ENCODE measurements at places on chromosomes 13 and 19.

GRCh38 chr19:10010247-10010691, at the start of gene COL5A3:
Gene COL5A3 (minus strand): TSS chr19:10010504. CDS start chr19:10010385, 119 bp downstream.
- H3K4me1 ChIP-seq, result peaks cover 34% of the 10 kb centered on the region
- H3K27me3 ChIP-seq, result peaks cover 75% of the 10 kb centered on the region
- DNase-seq, result peak; percentile 48
- peak within 1 kb of the TSS; percentile 5 for H3K27ac ChIP-seq
- no peaks in the 10 kb centered on the region for H3K36me3 ChIP-seq

- H3K36me3 ChIP-seq, result no peaks in the 10 kb centered on the region
- H3K4me3 ChIP-seq, result no peak within 1 kb of the TSS
- no peak for DNase-seq
- no peak within 1 kb of the TSS for H3K27ac ChIP-seq
- peaks cover 97% of the 10 kb centered on the region for H3K27me3 ChIP-seq
- peaks cover 7% of the 10 kb centered on the region for H3K4me1 ChIP-seq
Measured at GRCh38 chr19:3029065-3029923, at the start of gene TLE2. Gene TLE2 (minus strand): TSS chr19:3029280. CDS start chr19:3028904, 376 bp downstream.

- H3K36me3 ChIP-seq, result no peaks in the 10 kb centered on the region
- no peak overlapping the region for H3K4me3 ChIP-seq
- H3K27ac ChIP-seq, result no peak overlapping the region
- no peak for DNase-seq
Measured at GRCh38 chr19:6803036-6803404, 30.5 kb downstream of the VAV1 start.

GRCh38 chr19:10565028-10565566, 713 bp downstream of the KRI1 start:
- peaks cover 18% of the 10 kb centered on the region for H3K27me3 ChIP-seq
- H3K36me3 ChIP-seq, result peaks cover 14% of the 10 kb centered on the region
- H3K4me3 ChIP-seq, result peak overlapping the region; percentile 94
- H3K27ac ChIP-seq, result peak overlapping the region; percentile 78
- peaks cover 46% of the 10 kb centered on the region for H3K4me1 ChIP-seq

- no peak overlapping the region for H3K4me3 ChIP-seq
- DNase-seq, result no peak
- H3K36me3 ChIP-seq, result no peaks in the 10 kb centered on the region
- H3K4me1 ChIP-seq, result no peaks in the 10 kb centered on the region
- peaks cover 26% of the 10 kb centered on the region for H3K27me3 ChIP-seq
Measured at GRCh38 chr19:40150170-40150569, 41.1 kb upstream of the MAP3K10 start.

DNA sequence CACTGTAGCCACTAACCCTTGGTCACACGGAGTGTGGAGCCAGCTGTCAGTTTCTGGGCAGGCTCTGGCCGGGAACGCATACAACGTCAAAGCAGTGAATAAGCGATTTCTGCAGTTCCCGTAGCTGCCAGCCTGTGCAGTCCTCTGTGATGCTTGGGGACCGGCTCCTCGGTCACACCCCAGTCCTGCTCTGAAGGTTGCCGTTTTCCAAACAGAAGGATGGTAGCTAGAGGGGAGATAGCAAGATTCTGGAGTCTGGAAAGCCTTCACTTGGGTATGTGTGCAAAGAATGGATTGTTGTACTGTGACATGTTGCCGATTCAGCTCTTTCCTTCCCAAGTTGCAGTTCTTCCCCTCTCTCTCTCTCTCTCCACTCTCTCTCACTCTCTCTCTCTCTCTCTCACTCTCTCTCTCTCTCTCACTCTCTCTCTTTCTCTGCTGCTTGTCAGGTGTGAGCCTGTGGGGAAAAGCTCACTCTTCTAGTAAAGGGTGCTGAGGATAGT, 38.7 kb upstream of the C1QTNF9 start:
- peaks cover 35% of the 10 kb centered on the region for H3K4me1 ChIP-seq
- H3K36me3 ChIP-seq, result no peaks in the 10 kb centered on the region
- H3K4me3 ChIP-seq, result peak overlapping the region; percentile 26
- DNase-seq, result no peak

DNA sequence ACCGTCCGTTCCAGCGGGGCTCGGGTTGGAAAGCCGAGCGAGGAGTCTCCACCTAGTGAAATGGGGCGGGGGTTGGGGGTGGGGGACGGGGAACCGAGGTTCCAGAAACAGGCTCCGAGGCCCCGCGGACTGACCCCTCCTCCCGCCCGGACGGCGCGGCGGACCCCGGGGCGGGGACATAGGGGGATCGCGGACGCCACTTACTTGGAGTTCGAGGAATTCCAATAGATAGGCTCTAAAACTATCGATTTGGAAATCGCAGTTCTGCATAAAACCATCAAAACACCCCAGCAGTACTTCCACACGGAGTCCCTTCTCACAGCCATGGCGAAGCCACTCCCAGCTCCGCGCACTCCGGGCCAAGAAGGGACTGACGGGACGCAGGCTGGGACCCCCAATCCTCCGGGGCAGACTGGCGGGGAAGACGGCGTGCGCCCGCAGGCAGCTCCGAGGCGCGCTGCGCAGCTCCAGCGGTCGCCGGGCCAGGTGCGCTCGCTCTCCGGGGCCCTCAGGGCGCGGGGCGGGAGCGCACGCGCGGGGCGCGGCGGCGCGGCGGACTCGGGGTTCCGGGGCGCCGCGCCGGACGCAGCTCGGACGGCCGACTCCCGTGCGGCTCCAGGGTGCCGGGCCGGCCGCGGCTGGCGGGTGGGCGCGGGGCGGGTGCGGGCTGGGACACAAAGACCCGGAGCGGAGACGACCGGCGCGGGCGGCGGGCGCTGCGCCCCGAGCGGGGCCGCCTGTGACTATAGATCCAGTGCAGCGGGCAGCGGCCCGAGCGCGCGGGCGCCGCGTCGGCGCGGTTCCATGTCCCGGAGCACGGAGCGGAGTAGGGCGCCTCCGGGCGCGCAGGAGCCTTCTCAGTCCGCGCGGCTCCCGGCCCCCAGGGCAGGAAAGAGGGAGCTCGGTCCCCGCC, 567 bp downstream of the EFNB2 start:
- H3K27me3 ChIP-seq, result no peaks in the 10 kb centered on the region
- H3K4me1 ChIP-seq, result peaks cover 43% of the 10 kb centered on the region
- DNase-seq, result peak; percentile 53
- peak overlapping the region; percentile 96 for H3K27ac ChIP-seq
- H3K4me3 ChIP-seq, result peak overlapping the region; percentile 94

- no peak overlapping the region for H3K27ac ChIP-seq
- peaks cover 29% of the 10 kb centered on the region for H3K4me1 ChIP-seq
- no peak for DNase-seq
- H3K27me3 ChIP-seq, result no peaks in the 10 kb centered on the region
- no peaks in the 10 kb centered on the region for H3K36me3 ChIP-seq
Measured at GRCh38 chr19:1239420-1239795, 1.6 kb upstream of the CBARP start.

- no peak overlapping the region for H3K4me3 ChIP-seq
- H3K27ac ChIP-seq, result no peak overlapping the region
- H3K4me1 ChIP-seq, result peaks cover 1% of the 10 kb centered on the region
- no peaks in the 10 kb centered on the region for H3K36me3 ChIP-seq
- DNase-seq, result no peak
- peaks cover 4% of the 10 kb centered on the region for H3K27me3 ChIP-seq
Measured at GRCh38 chr13:40079721-40080120, 424.3 kb downstream of the COG6 start.

DNA sequence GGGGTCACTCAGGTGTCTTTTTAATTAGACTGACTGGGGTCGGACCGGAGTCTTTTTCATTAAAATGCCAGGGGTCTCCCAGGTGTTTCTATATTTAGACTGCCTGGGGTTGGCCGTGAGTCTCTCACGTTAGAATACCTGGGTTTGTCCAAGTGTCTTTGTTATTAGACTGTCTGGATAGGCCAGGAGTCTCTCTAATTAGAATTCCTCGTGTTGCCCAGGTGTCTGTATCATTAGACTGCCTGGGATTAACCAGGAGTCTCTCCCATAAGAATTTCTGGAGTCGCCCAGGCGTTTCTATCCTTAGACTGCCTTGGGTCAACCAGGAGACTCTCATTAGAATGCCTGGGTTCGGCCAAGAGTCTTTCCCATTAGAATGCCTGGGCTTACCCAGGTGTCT, 1445.7 kb downstream of the UQCRFS1 start:
- H3K27me3 ChIP-seq, result peaks cover 8% of the 10 kb centered on the region
- DNase-seq, result no peak
- H3K36me3 ChIP-seq, result peaks cover 94% of the 10 kb centered on the region
- no peaks in the 10 kb centered on the region for H3K4me1 ChIP-seq
- H3K27ac ChIP-seq, result no peak overlapping the region

DNA sequence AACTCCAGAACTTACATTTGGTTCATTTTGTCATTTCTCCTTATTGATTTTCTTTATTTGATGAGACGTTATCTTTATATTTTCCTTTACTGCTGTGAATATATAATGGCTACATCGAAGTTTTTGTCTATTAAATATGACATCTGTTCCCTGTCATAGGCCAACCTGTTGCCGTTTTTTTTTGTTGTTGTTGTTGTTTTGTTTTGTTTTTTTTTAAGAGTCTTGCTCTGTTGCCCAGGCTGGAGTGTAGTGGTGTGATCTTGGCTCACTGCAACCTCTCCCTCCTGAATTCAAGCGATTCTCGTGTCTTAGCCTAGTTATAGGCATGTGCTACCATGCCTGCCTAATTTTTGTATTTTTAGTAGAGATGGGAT, 29.4 kb downstream of the ZNF780B start:
- H3K4me1 ChIP-seq, result no peaks in the 10 kb centered on the region
- no peak overlapping the region for H3K4me3 ChIP-seq
- DNase-seq, result no peak
- H3K27ac ChIP-seq, result no peak overlapping the region
- H3K27me3 ChIP-seq, result peaks cover 10% of the 10 kb centered on the region
- H3K36me3 ChIP-seq, result peaks cover 73% of the 10 kb centered on the region

DNA sequence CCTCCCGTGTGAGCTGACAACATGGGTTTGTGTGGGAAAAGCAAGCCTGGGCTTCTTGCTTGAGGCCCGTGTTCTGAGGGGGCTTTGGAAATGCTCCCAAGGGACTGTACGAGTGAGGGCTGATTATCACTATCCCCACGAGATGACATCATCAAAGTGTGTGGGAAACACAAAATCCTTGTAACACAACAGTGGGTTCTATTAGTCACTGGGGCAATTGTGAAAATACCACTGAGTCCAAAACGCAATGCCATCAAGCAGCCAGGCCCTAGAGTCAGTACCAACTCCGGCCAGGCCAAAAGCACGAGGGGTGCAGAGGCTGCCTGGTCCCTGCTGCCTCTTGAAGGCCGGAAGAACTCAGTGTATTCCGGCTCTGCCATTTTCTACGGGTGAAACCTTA, 29.6 kb downstream of the CAPS start:
- H3K27me3 ChIP-seq, result no peaks in the 10 kb centered on the region
- peaks cover 89% of the 10 kb centered on the region for H3K4me1 ChIP-seq
- no peak overlapping the region for H3K4me3 ChIP-seq
- H3K27ac ChIP-seq, result peak overlapping the region; percentile 87

- peaks cover 8% of the 10 kb centered on the region for H3K36me3 ChIP-seq
- peak overlapping the region; percentile 76 for H3K27ac ChIP-seq
- H3K4me3 ChIP-seq, result peak overlapping the region; percentile 85
- peaks cover 52% of the 10 kb centered on the region for H3K4me1 ChIP-seq
Measured at GRCh38 chr19:49809160-49809940, 3.7 kb downstream of the FUZ start.

GRCh38 chr19:55486971-55487923, 989 bp upstream of the SSC5D start:
- H3K27me3 ChIP-seq, result peaks cover 7% of the 10 kb centered on the region
- DNase-seq, result peak; percentile 68
- H3K4me3 ChIP-seq, result peak overlapping the region; percentile 70
- no peaks in the 10 kb centered on the region for H3K36me3 ChIP-seq

- H3K4me1 ChIP-seq, result peaks cover 53% of the 10 kb centered on the region
- peak overlapping the region; percentile 88 for H3K27ac ChIP-seq
- no peak overlapping the region for H3K4me3 ChIP-seq
- H3K36me3 ChIP-seq, result peaks cover 4% of the 10 kb centered on the region
- peaks cover 9% of the 10 kb centered on the region for H3K27me3 ChIP-seq
Measured at GRCh38 chr13:30159446-30159839, 147.9 kb downstream of the KATNAL1 start.

DNA sequence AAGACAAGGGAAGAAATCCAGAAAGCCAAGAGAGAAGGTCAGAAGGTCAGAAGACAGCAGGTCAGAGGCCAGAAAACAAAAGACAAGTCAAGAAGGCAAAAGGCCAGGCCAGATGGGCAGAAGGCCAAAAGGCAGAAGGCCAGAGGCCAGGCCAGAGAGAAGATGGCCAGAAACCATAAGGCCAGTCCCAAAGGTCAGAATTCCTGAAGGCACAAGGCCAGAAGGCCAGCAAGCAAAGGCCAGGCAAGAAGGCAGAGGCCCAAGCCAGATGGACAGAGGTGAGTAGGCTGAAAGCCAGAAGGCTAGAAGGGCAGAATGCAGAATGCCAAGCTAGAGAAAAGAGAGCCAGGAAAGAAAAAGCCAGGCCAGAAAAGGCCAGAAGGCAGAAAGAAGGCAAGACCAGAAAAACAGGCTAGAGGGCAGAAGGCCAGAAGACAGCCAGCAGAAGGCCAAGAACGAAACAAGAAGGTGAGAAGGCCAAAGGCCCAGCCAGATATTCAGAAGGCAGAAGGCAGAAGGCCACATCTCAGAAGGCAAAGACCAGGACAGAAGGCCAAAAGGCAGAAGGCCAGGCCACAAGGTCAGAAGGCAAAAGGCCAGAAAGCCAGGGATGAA, 186.3 kb downstream of the TUBA3C start:
- H3K36me3 ChIP-seq, result peaks cover 22% of the 10 kb centered on the region
- no peak overlapping the region for H3K4me3 ChIP-seq
- no peak overlapping the region for H3K27ac ChIP-seq
- no peaks in the 10 kb centered on the region for H3K27me3 ChIP-seq
- no peaks in the 10 kb centered on the region for H3K4me1 ChIP-seq
- DNase-seq, result no peak

- DNase-seq, result no peak
- H3K27ac ChIP-seq, result peak overlapping the region; percentile 92
- peak overlapping the region; percentile 22 for H3K4me3 ChIP-seq
- H3K36me3 ChIP-seq, result peaks cover 5% of the 10 kb centered on the region
- peaks cover 7% of the 10 kb centered on the region for H3K27me3 ChIP-seq
- peaks cover 53% of the 10 kb centered on the region for H3K4me1 ChIP-seq
Measured at GRCh38 chr13:28355046-28355821, 139.7 kb downstream of the FLT1 start.

DNA sequence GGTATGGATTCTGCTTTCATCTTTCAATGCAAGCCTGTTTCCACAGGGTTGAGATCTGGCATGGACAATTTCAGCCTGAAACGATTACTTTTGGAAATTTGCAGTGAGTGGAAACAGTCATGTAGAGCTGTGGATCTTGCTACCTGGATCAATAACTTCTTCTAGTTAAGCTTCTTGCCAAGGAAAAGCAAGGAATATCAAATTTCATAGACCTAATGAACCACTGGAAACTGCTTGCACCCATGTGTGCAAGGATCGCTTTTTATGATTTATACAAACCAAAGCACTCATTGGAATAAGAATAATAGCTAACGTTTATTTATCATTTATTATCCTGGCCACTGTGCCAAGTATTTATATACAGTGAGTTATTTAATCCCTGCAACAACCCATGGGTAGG, 392.8 kb downstream of the KCNRG start:
- H3K36me3 ChIP-seq, result peaks cover 13% of the 10 kb centered on the region
- no peak overlapping the region for H3K4me3 ChIP-seq
- peaks cover 38% of the 10 kb centered on the region for H3K4me1 ChIP-seq

- H3K27ac ChIP-seq, result no peak overlapping the region
- peaks cover 31% of the 10 kb centered on the region for H3K4me1 ChIP-seq
- DNase-seq, result no peak
- H3K4me3 ChIP-seq, result no peak overlapping the region
Measured at GRCh38 chr19:35458731-35459391, 10.8 kb downstream of the FFAR2 start.

All from nephron progenitor cell (in vitro differentiated cells).